ENCODE measurements at places on chromosomes 11 and 22.

GRCh38 chr11:132770829-132771530 lies 761.3 kb downstream of the OPCML start:
- no peak for DNase-seq

DNA sequence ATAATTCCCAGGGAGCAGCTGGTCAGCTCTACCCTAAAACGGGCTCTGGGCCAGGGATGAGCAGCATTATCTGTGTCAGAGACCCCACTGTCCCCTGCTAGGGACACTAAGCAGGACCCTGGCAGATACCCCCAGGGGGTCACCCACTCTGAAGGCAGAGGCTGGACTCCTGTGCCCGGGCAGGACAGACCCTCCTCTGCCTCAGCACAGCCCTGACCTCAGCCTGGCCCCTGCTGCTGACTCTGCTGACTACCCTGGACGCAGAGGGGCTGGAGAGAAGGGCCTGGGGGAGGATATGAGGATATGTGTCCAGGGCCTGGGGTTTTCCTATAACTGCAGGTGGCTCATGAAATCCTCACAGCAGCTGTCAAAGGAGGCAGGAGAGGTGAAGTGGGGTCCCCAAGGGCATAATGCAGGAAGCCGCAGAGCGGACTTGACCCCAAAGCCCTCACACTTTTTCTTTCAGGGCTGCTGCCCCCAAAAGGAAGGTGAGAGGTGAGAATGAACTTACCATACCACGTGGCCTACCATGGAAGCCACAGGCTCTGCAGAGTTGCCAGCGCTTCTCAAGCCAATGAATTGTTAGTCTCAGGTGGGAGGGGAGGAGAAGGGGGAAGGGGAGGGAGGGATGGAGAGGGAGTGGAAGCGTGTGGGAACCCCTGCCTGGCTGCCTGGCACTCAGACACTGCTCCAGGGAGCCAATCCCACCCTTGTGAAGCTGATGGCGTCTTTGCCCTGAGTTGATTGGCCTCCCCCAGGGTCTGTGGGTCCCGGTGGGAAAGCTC lies 76.7 kb upstream of the WNT11 start:
- DNase-seq = no peak

- no peak for DNase-seq
These were observed 12.6 kb downstream of the KLHL35 start for GRCh38 chr11:75420224-75421034.

DNA sequence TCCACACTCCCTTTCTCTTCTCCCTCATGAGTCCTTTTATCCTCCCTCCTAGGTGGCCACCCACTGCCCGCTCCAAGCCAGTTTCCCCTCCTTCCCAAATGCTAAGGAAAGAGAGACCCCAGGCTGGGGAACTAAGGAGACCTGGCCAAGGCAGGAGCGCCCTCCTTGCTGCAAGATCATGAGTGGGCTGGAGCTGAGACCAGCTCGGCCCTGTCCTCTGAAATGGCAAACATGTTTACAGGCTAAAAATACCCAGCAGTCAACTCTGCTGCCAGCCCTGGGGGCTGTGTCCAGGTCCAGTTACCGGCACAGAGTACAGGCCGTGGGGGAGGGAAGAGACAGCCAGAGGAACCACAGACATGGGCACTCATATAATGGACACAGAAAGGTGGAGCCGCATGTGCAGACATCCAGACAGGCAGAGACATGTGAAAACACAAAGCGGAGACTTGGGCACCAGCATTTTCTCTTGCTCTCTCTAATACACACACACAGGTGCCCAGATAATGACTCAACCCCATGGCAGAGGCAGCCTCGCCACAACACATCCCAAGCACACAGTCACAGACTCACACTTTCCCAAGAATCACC lies 1.2 kb upstream of the AHNAK start:
- DNase-seq = no peak

DNA sequence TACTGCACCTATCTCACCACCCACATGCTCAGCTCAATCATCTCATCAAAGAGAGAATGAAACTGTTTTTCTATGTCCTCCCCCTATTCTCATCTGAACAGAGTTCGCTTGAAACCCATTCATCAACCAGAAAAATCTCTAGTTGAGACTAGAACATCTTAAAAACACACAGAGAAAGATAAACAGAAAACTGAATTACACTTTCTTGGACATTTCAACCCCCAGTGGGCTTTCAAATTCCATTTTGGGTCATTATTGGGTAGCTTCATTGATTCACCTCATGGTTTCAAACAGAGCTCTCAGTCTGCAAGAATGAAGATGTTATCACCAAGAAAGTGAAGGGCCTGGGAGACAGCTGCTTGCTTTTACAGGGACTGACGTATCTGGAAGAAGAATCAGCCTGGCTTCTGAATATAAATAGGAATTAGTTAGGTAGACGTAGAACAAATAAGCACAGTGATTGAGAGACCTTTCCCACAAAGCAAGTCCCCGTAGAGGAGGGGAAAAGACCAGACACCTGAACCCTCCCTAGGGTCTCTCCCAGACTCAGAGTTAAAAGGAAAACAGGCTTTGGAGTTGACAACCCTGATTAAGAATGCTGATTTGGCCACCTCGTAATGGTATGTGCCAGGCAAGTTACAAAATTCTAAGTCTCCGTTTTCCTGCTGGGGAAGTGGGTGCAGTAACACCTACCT lies 155.7 kb downstream of the BBOX1 start:
- DNase-seq = no peak
